B cell (primary cell): ENCODE measurements at places on chromosomes 6 and 20. TPM values are rescaled to one million over a fixed set of nuclear protein-coding genes. Genes with fewer than 3 reads are reported as not detected.

RTN4IP1 gene
- total RNA-seq = 12.1 and 13.3 TPM in 2 replicates

GRCh38 chr20:3222635-3223600, 13.6 kb downstream of the ITPA start:
- H3K27ac ChIP-seq = peak overlapping the region; percentile 49
- peak; percentile 81 for DNase-seq
- H3K36me3 ChIP-seq = no peaks in the 10 kb centered on the region
- peak overlapping the region; percentile 31 for H3K4me3 ChIP-seq
- H3K4me1 ChIP-seq = peaks cover 26% of the 10 kb centered on the region

DNA sequence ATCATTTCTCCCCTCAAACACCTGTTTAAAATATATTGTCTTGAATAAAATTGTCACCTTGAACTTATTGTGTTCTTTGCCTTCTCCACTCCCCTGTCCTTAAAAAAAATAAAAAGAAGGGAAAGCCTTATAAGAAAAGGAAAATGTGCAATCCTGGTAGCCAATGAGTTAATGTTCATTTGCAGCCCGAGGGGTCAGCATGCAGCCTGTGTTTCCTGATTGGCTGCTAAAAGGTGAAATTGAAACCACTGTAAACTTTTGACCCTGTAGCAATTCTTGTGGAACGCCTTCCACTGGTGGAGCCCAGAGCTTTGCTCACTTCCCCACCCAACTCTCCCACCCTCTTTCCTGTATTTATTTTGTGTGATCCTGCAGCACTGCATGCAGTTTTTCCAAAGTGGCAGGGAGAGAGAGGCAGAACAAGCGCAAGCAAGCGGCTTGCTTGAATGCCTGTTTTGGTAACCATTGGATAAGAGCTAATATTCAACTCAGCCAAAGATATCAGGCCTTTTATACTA, 74.9 kb downstream of the NCOA3 start:
- DNase-seq = peak; percentile 60
- peaks cover 29% of the 10 kb centered on the region for H3K36me3 ChIP-seq
- peaks cover 77% of the 10 kb centered on the region for H3K4me1 ChIP-seq
- no peak overlapping the region for H3K4me3 ChIP-seq
- no peaks in the 10 kb centered on the region for H3K27me3 ChIP-seq
- peak overlapping the region; percentile 46 for H3K27ac ChIP-seq

DNA sequence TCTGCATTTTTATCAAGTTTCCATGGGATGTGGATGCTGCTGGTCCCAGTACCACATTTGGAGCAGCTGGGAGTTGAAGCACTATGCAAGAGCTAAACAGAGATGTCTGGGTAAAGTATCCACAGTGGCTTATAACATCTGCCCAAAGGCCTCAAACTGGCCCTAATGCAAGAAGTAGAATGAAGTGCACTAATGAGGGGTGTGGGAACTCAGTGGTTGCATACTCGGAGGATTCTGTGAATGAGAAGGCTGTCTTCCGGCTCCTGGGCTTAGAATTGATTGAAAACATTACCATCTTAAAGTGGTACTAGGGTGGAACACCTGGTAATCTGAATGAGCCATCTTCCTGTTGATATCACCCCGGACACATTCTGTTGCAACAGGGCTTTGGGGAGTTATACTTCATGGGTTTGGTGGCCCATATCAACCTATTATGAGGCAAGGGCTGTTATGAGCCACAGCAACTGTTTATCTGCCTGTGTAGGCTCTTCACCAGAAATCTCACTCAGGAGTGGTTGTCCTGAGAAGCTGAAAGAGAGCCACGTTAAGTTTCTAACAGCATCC, 54.7 kb upstream of the SNRPB2 start:
- no peaks in the 10 kb centered on the region for H3K4me1 ChIP-seq
- H3K4me3 ChIP-seq = no peak overlapping the region
- no peak for DNase-seq
- H3K36me3 ChIP-seq = no peaks in the 10 kb centered on the region
- no peaks in the 10 kb centered on the region for H3K27me3 ChIP-seq
- no peak overlapping the region for H3K27ac ChIP-seq

GRCh38 chr20:34637245-34638038, 39.5 kb downstream of the PIGU start:
- H3K27me3 ChIP-seq = no peaks in the 10 kb centered on the region
- no peak overlapping the region for H3K4me3 ChIP-seq
- no peak for DNase-seq
- no peak overlapping the region for H3K27ac ChIP-seq

GRCh38 chr20:32621891-32622584, 36.9 kb upstream of the NOL4L start:
- peaks cover 6% of the 10 kb centered on the region for H3K4me1 ChIP-seq
- H3K4me3 ChIP-seq = no peak overlapping the region
- no peak overlapping the region for H3K27ac ChIP-seq
- H3K27me3 ChIP-seq = no peaks in the 10 kb centered on the region

FLRT3 gene
- total RNA-seq = 0.17 TPM in 1 of 2 replicates, not detected in the other

DNA sequence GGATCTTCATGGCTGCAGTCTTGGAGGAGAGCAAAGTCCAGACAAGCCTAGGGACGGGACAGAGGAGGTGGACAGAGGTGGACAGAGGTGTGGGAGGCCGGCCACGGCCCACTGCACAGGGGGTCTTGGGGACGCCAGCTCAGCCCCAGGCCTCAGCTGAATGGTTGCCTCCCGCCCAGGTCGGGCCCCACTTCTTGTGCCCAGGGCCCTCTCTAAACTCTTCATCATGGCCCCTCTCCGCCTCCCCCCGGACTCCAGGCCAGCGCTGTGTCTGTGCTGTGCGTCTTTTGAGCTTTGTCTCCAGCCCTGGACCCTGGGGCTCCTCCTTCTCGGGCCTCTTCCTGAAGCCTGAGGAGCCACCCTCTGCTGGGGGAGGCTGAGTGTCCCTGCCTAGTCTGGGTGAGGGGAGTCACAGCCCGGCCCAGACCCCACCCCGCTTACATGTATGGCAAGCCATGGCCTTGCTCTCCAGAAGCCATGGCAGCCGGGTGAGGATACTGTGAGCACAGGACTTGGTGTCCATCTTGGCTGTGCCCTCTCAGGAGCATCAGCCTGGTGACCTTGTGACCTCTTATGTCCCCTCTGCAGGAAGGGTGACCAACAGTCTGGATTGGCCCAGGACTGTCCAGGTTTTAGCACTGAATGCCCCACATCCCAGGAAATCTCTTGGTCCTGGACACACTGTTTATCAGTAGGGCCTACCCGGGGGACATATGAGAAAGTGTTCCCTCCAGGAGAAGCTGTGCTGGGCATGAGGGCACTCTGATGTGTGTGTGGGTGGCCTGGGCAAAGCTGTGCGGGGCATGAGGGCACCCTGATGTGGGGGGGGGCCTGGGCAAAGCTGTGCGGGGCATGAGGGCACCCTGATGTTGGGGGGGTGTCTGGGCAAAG, 9.4 kb upstream of the NPBWR2 start:
- DNase-seq = no peak
- H3K4me3 ChIP-seq = no peak overlapping the region
- no peaks in the 10 kb centered on the region for H3K27me3 ChIP-seq
- H3K27ac ChIP-seq = no peak overlapping the region
- peaks cover 4% of the 10 kb centered on the region for H3K4me1 ChIP-seq
- H3K36me3 ChIP-seq = no peaks in the 10 kb centered on the region

GRCh38 chr6:99185525-99185924, 163.9 kb downstream of the FAXC start:
- no peaks in the 10 kb centered on the region for H3K36me3 ChIP-seq
- no peaks in the 10 kb centered on the region for H3K4me1 ChIP-seq
- no peak overlapping the region for H3K27ac ChIP-seq
- DNase-seq = no peak
- H3K27me3 ChIP-seq = no peaks in the 10 kb centered on the region
- H3K4me3 ChIP-seq = no peak overlapping the region

- H3K4me3 ChIP-seq = no peak overlapping the region
- no peaks in the 10 kb centered on the region for H3K36me3 ChIP-seq
- H3K27me3 ChIP-seq = no peaks in the 10 kb centered on the region
- DNase-seq = no peak
These were observed 7.1 kb upstream of the TXNDC5 start for GRCh38 chr6:7917729-7918128.

PTGIS gene
- not detected in 2 replicates for total RNA-seq
